Brain (organoid and tissue), 16 donors: ENCODE measurements at places on chromosomes 12 and 14.
A peak's percentile ranks its signal among the peaks of the same experiment; 100 is the strongest.

- peak; percentile 61 for DNase-seq
Observed at GRCh38 chr12:110649341-110649847, 35.5 kb downstream of the TCTN1 start.

GRCh38 chr12:131766382-131767107, 55.7 kb downstream of the SFSWAP start:
- no peak for DNase-seq

- DNase-seq, result peak; percentile 70
Observed at GRCh38 chr12:125346362-125346761, 281.1 kb downstream of the AACS start.

- DNase-seq, result no peak
Observed at GRCh38 chr14:63200767-63201166, 3.5 kb upstream of the RHOJ start.

- peak; percentile 4 for DNase-seq
Observed at GRCh38 chr12:65826353-65827171, 2.3 kb downstream of the HMGA2 start.

GRCh38 chr14:68146818-68147217, 327.2 kb downstream of the RAD51B start:
- DNase-seq, result no peak

- DNase-seq, result no peak
Observed at GRCh38 chr12:77204083-77204482, 138.7 kb upstream of the E2F7 start.

DNA sequence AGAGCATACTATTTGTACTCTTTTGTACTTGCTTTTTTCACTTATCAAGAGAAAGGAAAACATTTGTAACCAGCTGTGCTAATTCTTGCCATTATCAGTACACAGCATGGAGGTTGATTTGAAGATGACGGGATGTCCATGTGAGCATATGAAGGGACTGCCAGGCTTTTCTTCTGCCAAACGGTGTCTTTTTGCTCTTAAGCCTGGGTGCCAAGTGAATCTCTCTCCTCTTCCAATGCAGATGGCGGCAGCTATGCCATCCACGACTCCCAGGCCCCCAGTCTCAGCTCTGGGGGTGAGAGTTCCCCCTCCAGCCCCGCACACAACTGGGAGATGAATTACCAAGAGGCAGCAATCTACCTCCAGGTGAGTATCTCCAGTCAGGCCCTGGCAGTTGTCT, 38.9 kb downstream of the TPCN1 start:
- peak; percentile 69 for DNase-seq

GRCh38 chr14:103378038-103378854, 7.0 kb upstream of the MARK3 start:
- DNase-seq, result no peak

DNA sequence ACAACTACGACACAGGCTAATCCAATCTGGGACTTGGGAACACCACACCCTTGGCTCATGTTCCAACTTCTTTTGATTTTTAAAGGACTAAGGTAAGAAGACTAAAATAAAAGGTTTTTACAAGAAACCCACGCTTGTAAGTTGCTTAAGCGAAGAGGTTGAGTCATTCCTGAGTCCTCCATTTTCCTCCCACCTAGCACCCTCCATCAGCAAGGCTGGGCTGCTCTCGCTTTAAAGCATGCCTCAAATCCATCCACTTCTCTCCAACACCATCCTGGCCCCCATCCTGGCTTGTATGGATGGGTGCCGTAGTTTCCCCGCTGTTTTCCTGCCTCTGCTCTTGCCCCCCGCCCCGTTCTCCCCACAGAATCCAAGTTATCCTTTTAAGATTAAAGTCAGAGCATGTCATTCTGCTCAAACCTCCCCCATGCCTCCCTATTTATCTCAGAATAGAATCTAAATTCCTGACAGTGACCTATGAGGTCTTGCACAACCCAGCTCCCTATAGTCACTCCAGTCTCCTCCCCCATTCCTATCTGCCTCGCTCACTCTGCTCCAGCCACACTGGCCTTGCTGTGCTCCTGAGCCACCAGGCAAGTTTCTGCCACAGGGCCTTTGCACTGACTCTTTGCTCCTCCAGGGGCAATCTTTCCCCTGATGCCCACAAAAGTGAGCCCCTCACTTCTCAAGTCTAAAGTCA, 34.5 kb downstream of the SCARB1 start:
- DNase-seq, result no peak

- DNase-seq, result no peak
Observed at GRCh38 chr12:106178562-106178961, 39.8 kb upstream of the NUAK1 start.

GRCh38 chr14:63276492-63277342, 42.0 kb downstream of the GPHB5 start:
- DNase-seq, result peak; percentile 77

GRCh38 chr14:97180304-97181200, 383.4 kb downstream of the VRK1 start:
- no peak for DNase-seq

DNA sequence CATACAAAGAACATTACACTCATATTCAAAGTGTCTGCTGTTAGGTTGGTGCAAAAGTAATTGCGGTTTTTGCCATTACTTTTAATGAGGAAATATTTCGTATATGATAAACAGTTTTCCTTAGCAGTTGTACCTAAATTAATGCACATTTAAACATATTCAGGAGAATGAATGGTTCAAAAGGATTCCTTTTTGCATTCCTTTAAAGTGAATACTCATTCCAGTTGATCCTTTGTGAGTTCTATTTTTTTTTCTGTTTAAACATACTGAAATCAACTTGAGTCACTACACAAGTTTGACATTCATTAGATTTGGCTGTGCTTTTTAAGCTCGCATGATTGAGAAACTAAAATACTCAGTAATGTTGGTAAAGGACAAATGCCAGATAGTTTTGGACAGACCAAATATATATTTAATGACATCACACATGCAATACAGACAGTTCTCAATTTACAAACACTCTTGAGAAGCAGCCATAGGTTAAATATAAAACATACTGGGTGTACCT, 13.8 kb upstream of the SLC38A2 start:
- no peak for DNase-seq

DNA sequence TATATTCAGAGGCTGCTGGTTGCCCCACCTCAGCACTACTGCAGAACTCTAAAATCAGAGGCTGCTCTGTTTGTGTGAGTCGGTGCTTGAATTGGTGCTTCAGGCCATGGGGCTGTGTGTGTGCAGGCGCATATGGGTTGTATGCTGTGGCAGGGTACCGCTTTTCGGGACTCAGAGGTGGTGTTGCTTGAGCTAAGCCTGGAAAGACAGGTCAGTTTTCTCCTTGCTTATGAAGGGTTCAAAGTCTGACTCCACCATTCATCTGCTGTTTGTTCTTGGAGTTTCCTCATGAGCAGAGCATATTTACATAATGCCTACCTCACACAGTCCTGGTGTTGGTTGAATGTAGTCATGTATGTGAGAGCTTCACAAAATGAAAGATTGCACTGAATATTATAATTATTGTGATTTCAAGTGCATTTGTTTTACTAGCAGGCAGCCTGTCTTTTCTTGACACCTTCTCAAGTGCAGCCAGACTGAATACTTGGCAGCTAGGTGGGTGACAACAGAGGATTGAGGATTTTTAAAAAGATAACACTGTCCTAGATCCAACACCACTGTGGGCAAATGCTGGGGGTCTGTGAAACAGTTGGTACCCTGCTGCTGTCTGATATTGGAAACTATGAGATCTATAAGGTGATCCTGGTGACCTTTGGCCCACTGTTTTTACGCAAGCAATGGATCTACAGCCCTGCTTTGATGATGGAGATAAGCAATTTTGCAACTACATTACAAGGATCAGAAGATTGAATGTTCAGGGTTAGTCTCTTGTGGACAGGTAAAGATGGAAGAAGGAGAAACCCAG, 1.0 kb upstream of the ANG start:
- DNase-seq, result peak; percentile 25

GRCh38 chr14:89724628-89724960, 229.9 kb downstream of the EFCAB11 start:
- DNase-seq, result no peak

DNA sequence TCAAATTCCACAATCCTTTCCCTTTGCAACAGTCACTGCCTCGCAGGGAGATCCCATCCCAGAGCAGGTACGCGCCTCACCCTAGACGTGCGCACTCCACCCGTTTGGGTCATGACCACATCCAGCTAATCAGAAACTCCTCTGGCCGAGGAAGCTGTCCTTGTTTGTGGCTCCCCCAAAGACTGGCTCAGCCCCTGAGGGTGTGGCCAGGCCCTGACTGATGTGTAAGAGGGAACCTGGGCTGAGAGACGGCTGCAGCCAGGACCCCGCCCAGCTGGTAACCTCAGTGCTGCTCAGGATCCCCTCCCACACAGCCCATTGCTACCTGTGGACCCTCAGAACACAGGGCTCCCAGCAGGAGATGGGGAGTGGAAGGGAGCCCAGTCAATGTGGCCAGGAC, 183.2 kb upstream of the SFSWAP start:
- no peak for DNase-seq

- DNase-seq, result no peak
Observed at GRCh38 chr12:27451036-27451825, 4.7 kb downstream of the SMCO2 start.

DNA sequence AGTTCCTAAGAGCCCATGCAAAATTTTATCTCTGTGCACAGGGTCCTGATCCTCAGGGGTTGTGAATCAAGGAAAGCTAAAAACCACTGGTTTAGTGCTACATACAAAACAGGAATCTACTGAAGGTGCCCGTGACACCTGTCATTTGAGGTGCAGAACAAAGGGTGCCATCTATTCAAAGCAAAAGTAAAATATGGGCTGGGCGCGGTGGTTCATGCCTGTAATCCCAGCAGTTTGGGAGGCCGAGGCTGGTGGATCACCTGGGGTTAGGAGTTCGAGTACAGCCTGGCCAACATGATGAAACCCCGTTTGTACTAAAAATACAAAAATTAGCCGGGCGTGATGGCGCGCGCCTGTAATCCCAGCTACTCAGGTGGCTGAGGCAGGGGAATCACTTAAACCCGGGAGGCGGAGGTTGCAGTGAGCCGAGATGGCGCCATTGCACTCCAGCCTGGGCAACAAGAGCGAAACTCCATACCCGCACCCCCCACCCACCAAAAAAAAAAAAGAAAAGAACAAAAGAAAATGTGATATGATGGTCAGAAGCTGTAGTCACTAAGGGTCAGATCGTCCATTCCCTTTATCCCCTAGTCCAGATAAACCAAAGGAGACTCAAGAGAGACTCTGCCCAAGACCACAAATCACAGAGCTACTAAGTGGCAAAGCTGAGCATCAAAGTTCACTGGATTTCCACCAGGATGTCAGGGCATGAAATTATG, 3.4 kb downstream of the PPTC7 start:
- no peak for DNase-seq

GRCh38 chr12:115155665-115156645, 472.0 kb upstream of the TBX3 start:
- DNase-seq, result no peak

- DNase-seq, result no peak
Observed at GRCh38 chr12:109065154-109065852, 12.9 kb downstream of the USP30 start.

DNA sequence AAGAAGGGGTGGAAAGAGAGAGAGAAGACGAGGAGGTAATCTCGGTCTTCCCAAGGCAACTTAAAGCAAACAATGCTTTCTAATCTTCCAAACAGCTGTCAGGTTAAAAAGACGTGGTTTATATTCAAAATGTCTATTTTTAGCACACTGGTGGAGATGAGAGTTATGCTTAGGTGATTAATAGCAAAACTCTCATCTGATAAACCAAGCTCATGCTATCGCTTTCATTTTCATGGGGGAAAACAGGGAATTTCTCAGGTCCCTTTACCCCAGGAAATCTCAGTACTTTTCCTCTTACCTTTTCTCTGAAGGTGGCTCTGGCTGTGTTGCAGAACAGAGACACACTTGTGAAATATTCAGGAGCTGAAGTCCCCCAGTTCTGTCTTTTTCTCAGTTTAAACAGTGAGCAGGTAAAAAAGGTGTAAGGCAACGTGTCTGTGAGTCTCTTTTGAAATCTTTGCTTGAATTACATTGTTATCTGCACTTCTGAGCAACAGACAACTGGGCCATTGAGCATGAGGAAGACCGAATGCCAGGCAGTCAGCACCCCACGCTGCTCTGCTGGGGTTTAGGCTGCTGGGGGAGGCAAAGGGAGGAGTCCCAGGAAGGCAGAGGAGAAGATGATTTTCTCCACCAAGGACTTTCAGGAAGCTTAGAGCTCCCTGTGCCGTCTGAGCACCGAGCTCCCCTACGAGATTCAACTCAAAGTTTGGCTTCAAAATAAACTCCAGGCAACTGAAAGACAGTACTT, 759.3 kb downstream of the BCL11B start:
- no peak for DNase-seq

DNA sequence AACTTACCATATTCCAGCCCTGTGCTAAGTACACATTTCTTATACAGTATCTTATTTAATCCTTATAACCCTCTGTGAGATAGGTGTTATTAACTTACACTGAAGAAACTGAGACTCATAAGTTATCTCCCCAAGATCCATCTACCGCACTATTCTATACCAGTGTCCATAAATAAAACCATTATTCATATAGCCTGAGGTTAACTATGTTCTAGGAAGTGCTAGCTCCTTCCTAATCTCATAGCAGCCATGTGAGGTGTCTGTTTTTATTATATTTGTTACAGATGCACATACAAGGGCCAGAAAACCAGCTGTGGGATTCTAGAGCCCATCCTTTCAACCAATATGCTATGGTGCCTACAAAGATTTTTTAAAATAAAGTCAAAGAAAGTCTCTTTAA, 100.3 kb upstream of the RAP1B start:
- DNase-seq, result no peak

DNA sequence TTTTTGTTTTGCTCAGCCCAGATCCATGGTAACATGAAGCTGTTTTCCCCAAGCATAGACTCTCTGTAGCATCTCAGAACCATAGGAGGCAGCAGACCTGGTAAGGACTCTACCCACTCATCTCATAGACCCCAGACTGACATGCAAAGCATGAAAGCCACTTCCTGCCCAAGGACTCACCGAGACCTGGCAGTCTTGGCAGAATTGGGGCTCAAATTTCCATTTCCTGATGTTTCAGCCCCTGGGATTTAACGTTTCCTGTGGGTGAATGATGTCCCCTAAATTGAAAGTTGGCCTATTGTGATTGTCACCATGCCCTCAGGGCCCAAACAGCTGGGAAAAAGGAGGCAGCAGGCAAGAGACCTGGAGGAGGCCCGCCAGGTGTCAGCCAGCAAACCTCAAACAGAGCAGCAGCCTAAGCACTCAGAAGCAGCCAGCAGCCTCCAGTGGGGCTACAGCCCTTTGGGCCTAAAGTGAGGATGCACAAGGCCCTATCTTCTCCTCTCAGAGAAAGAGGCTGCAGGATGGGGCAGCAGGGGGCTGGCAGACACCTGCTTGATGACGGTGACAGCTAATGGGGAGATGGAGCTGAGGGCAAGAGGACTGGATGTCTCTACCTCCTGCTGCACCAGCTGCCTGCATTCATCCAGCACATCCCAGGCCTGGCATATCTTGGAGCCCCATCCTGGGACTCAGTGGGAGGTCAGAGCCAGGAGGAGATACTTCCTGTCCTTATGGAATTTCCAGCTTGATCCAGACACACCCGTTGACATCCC, 8.5 kb downstream of the KRT85 start:
- no peak for DNase-seq

- peak; percentile 75 for DNase-seq
Observed at GRCh38 chr14:32940066-32940651, 1.5 kb downstream of the NPAS3 start.
